ENCODE measurements at places on chromosomes 6 and 20.
A peak's percentile ranks its signal among the peaks of the same experiment; 100 is the strongest.

GRCh38 chr6:85453490-85453889 lies 3.6 kb downstream of the NT5E start:
- no peak for DNase-seq

- no peak for DNase-seq
Observed at GRCh38 chr6:161908872-161909271, 635.0 kb upstream of the AGPAT4 start.

GRCh38 chr6:11217360-11218101 lies 14.9 kb downstream of the NEDD9 start:
- DNase-seq = no peak

GRCh38 chr20:10935658-10936402 lies 262.0 kb upstream of the JAG1 start:
- DNase-seq = no peak

GRCh38 chr20:22428051-22428450 lies 156.3 kb downstream of the FOXA2 start:
- peak; percentile 61 for DNase-seq

GRCh38 chr20:1338096-1338495 lies 9.2 kb upstream of the SDCBP2 start:
- no peak for DNase-seq

DNA sequence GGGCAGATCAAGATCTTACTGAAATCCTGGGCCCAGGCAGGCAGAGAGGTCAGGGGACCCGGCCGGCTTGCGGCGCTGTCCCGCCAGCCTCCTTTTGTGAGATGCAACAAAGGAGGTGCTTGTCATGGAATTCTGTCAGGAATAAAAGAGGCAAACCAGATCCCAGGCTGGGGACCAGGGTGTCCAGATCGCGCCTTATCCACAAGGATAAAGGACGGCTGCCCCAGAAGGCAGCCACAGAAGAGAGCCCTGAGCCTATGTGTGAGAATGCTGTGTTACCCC lies 42.6 kb upstream of the CDH22 start:
- DNase-seq = no peak

GRCh38 chr6:12811519-12811918 lies 95.0 kb downstream of the PHACTR1 start:
- no peak for DNase-seq

GRCh38 chr6:21772477-21772876 lies 178.9 kb downstream of the SOX4 start:
- DNase-seq = no peak

DNA sequence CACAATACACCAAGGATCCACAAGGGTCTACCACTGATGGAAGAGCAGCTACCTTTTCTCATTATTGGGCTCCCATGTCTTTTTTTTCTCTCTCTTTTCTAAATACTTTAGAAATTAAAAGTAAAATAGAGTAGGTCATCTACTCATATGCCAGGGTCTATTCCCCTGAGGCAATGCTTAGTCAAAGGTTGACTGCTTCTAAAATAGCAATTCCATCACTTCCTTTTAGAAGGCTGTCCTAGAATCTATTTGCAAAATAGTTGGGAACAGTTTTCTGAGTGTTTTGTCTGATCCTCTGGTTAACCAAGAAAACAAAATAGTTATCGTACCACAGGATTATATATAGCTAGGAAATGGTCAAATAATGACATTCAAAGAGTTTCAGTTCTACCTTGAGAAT lies 174.1 kb downstream of the COL21A1 start:
- no peak for DNase-seq

GRCh38 chr6:74282143-74282689 lies 586.2 kb downstream of the CD109 start:
- no peak for DNase-seq

DNA sequence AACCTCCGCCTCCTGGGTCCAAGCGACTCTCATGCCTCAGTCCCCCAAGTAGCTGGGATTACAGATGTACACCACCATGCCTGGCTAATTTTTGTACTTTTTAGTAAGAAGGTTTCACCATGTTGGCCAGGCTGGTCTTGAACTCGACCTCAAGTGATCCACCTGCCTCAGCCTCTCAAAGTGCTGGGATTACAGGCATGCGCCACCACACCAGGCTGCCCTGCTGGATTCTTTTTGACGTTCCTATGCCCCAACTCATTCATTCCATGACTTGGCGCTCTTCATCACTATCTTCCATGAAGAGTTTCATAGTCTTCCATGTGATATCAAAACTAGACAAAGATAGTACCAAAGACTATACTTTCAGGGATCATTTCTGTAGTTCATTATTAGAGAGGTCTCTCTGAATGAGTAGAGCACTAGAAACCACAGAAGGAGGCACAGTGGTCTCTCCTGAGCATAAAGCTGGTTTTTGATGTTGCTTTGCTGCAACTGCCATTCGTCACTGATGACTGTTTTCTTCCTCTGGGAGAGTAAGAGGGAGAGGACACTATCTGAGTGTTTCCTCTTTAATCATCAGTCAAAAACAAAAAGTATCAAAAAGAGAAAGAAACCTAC lies 23.5 kb downstream of the DNAAF9 start:
- no peak for DNase-seq

- no peak for DNase-seq
Observed at GRCh38 chr6:168734523-168734922, 293.5 kb downstream of the SMOC2 start.

DNA sequence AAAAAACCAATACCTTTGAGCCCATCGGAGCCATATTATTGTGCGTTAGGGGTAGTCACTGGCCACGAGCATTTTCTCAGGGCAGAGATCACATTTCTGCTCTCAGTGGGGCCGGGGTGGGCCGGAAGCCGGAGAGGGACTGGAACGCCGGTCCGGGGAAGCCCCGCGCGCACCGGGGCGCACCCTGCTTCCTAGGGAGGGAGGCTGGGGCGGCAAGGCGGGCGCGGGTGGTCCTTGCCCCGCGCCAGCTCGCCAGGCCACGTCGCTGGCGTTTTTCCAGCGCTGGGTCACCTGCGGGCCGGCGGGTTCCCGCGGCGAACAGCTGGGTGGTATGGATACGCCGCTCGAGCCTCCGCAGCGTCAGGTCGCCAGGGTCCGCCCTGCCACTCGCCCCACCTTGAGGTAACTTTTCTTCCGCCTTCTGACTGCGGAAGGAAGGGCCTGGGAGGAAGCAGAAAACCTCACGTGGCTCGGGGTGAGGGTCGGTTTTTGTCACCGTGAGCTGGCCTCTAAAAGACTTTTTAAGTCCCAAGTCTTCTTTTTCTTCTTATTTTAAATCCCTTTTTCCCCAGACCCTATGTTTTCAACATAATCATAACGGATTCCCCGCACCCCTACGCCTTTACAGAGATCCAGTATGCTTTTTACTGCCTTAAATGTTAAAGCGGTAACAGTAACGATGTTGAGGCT lies 2.7 kb upstream of the EEF1A1 start:
- DNase-seq = peak; percentile 63

DNA sequence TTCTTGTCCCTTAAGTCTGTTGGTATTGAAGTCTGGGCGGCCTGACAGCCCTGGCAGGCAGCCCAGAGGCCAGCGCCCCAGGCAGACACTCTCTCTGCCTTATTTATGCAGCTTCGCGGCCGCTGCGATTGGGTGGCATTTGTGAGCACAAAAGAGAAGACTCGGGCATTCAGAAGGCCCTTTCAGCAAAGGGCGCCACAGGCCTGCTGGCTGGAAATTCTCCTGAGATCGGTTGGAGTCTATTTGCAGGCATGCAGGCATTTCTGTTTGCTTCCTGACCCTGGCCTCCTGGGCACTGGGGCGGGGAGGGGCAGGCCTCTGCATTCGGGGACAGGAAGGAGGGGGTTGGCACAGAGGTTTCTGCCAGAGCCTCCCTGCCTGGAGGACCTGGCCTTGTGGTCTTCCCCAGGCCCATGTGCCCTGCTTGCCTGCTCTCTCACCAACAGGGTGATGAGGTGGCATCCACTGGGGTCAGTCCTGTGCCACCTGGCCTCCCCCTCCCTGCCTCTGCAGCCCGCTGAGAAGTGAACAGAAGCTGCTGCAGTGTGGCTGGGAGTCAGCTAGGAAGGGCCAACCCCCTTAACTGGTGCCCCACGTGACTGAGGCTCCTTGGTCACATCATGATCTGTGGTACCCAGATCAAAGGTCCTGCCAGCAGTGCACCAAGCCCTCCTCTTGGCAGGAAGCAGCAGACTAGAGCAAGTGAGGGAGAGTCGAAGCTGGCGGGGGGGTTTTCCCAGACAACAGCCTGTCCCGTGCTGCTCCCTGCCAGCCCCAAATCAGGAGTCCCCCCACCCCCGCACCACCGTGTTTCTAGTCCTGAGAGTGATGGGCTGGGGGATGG lies 16.6 kb upstream of the CCDC167 start:
- DNase-seq = peak; percentile 64

DNA sequence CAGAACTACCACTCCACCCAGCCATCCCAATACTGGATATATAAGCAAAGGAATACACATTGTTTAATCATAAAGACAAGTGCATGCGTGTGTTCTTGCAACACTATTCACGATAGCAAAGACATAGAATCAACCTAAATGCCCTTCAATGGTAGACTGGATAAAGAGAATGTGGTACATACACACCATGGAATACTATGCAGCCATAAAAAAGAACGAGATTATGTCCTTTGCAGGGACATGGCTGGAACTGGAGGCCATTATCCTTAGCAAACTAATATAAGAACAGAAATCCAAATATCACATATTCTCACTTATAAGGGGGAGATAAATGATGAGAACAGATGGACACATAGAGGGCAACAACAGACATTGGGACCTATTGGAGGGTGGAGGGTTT lies 156.6 kb downstream of the LRRC1 start:
- DNase-seq = no peak

DNA sequence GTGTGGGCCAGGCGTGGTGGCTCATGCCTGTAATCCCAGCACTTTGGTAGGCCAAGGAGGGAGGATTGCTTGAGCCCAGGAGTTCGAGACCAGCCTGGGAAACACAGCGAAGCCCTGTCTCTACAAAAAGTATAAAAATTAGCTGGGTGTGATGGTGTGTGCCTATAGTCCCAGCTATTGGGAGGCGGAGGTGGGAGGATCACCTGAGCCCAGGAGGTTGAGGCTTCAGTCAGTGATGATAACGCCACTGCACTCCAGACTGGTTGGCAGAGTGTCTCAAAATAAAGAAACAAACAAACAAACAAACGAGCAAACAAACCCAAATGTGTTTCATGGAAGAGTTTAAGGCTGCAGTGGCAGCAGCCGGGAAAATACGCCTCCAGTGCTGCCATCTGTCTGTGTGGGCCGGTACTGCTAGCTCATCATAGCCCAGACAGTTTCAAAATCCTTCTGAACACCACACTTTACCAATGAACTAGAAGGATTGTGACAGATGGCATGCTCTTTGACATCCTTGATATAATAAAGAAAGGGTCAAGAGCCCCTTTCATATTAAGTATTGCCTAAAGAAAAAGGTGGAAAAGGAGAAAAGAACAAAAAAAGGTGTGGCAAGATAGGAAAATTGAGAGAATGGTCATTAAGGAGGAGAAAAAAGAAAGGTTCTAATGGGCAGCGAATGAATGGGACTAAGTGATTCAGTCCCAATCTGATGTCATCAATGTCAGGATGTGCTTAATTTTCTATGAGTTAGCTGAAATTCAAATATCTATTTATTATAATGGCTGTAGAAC lies 298.6 kb downstream of the SYNE1 start:
- DNase-seq = peak; percentile 51

GRCh38 chr6:22673474-22673873 lies 104.1 kb downstream of the HDGFL1 start:
- DNase-seq = no peak

- DNase-seq = no peak
Observed at GRCh38 chr20:51535674-51536073, 6.8 kb downstream of the NFATC2 start.

DNA sequence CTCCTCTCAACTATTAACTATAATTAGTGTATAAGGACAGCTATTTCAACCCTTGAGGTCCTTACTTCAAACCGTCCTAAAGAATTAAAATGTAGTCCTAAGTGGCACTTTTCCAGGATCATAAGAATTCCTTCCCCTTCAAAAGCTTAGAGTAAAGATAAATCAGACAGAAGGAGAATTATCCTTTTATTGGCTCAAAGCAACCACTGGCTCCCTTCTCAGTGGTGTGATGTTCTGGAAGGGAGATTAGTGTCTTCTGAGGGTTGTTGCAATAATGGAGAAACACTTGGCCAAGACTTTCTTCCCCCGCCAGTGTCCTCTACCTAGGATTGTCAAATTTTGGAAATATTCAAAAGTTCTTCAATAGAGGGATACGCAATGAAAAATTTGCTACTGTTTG lies 89.1 kb upstream of the PLEKHG1 start:
- no peak for DNase-seq

All from epithelial cell of esophagus (primary cell).